Natural killer cell treated with Interleukin-12 subunit alpha and Interleukin-12 subunit beta and Interleukin-15 and Interleukin-18, amount 100 ng/mL, for 72 hours (primary cell): ENCODE measurements at places on chromosomes 5 and 9.

- no peak for DNase-seq
Measured at GRCh38 chr9:31541721-31542281, 842.6 kb upstream of the ACO1 start.

- no peak for DNase-seq
Measured at GRCh38 chr5:60196385-60197113, 303.0 kb upstream of the PDE4D start.

GRCh38 chr5:126120939-126121338, 302.3 kb upstream of the GRAMD2B start:
- DNase-seq, result no peak

DNA sequence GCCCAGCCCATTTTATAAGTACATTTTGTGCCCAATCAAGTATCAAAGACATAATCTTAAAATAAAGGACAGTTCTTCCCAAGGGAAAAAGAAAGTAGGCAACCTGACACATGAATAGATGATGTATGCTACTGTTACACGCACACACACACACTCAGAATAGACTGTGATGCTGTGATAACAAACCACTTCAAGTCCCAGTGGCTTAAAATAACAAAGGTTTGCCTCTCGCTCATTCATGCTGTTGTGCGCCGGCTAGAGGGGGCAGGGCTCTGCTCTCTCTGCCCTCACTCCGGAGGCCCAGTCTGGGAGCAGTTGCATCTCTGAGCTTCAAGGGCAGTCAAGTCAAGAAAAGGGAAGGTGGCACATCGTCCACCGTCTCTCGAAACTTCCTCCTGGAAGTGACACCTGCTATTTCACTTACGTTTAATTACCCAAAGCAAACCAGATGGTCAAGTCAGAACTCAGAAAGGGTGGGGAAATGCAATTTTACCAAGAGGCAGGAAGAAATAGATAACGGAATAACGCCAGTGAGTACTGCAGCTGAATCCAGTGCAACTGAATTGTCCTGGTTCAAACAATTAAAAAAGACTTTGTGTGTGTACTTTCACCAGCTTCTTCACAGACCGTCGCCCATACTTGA, 43.3 kb downstream of the ANKRD33B start:
- no peak for DNase-seq

DNA sequence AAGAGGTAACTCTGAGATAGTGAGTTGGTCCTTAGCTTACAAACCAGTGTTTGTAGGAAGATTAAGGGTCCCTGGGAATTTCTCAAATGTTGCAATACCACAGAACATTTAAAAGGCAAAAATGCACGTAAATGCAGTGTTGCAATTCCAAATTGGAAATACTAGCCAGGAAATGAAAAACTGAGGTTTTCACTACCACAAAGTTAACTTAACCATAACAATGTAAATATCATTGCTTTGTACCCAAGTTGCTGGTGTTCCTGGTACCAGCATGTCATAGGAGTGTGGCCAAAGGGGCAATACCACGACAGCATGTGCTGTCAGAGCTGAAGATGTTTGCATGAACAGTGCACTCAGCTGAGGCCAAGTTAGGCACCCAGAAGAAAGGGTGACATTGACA, 382.9 kb downstream of the GLIS3 start:
- DNase-seq, result no peak

DNA sequence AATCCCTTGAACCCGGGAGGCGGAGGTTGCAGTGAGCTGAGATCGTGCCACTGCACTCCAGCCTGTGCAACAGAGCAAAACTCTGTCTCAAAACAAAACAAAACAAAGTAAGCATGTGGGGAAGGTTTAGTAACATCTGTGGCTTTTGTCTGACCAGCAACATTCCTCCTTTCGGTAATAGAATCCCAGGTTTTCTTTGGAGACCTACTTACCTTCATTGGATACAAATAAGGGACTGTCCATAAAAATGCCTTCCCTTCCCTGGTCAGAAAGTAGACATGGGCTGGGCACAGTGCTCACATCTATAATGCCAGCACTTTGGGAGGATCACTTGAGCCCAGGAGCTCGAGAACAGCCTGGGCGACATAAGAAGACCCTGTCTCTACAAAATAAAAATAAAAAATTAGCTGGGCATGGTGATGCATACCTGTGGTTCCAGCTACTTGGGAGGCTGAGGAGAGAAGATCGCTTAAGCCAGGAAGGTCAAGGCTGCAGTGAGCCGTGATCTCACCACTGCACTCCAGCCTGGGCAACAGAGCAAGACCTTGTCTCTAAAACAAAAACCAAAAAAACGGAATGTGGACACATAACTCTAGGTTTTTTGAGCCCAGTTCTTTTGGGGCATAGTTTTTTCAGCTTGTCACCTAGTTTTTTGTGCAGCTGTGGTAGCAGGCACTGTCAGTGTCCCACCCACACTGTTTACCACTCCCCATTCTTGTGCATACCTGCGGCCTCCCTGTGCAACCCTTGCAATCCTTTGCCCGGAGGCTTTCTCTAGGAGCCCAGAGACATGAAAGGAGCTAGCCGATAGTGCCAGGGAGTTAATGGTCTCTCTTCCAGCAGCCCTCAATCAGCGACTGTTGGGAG, 9.0 kb upstream of the SPINK4 start:
- DNase-seq, result no peak

DNA sequence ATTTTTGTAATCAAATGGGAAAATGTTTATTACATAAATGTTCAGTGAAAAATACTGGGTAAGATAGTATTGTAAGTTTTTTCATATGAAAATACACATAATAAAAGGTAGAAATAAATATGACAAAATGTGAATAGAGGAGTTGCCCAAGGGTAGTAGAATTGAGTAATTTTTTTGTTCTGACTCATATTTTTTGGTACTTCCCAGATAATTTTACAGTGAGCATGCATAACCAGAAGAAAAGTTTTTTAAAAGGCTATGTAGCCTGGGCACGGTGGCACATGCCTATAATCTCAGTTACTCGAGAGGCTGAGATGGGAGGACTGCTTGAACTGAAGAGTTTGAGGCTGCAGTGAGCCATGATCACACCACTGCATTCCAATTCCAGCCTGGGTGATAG, 116.9 kb downstream of the PIP5K1B start:
- DNase-seq, result no peak

GRCh38 chr5:136686192-136686872, 321.0 kb upstream of the TRPC7 start:
- DNase-seq, result no peak
